ENCODE measurements at places on chromosomes 1 and 21.
A peak's percentile ranks its signal among the peaks of the same experiment; 100 is the strongest.

DNA sequence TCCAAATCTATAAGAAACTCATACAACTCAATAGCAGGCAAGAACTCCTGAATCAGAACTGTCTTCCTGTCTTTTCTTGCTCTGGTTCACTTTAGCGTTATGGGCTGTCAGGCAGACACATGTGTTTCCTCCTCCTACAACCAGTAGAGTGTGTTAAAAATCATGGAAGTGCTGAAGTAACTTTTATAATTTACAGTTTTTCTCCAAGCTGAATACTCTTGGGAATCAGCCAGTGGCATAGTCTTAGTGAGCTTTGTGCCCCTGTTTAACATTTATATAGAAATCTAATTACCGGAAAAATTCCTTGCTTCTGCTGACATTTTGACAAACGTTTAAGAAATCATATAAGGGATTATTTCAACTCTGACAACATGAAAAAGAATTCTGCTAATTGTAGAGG is 113.1 kb upstream of the RGS18 start:
- no peaks in the 10 kb centered on the region for H3K27me3 ChIP-seq
- no peak overlapping the region for H3K4me3 ChIP-seq
- no peak for DNase-seq
- H3K4me1 ChIP-seq: no peaks in the 10 kb centered on the region
- H3K27ac ChIP-seq: no peak overlapping the region

- H3K36me3 ChIP-seq: no peaks in the 10 kb centered on the region
- H3K4me3 ChIP-seq: no peak overlapping the region
- peaks cover 28% of the 10 kb centered on the region for H3K27me3 ChIP-seq
- no peaks in the 10 kb centered on the region for H3K4me1 ChIP-seq
- H3K27ac ChIP-seq: no peak overlapping the region
- no peak for DNase-seq
Measured at GRCh38 chr1:17273096-17273495, 24.2 kb downstream of the PADI3 start.

- no peaks in the 10 kb centered on the region for H3K27me3 ChIP-seq
- H3K4me1 ChIP-seq: peaks cover 16% of the 10 kb centered on the region
- no peak overlapping the region for H3K4me3 ChIP-seq
- H3K36me3 ChIP-seq: no peaks in the 10 kb centered on the region
Measured at GRCh38 chr1:8427986-8428385, 110.1 kb downstream of the SLC45A1 start.

DNA sequence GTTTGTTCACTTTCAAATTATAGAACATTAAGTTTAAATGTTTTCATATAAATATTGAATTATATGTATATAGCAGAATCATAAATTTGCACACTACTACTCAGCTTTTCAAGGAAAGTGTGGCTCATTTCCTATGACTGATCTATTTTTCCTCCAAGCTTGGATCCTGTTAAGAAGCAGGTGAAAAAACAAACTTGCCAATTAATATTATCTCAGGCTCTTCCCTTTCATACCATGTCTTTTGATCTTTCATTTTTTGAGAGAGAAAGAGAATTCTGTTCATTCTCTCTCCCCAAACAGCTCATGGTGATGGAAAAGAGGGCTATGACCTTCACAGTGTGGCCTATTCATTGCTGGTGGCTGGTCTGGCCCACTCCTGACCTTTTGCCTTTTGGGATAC is 43.7 kb downstream of the SEC16B start:
- no peak for DNase-seq
- H3K4me3 ChIP-seq: no peak overlapping the region
- H3K27ac ChIP-seq: no peak overlapping the region

- no peak overlapping the region for H3K27ac ChIP-seq
- no peaks in the 10 kb centered on the region for H3K36me3 ChIP-seq
- H3K27me3 ChIP-seq: no peaks in the 10 kb centered on the region
- no peak overlapping the region for H3K4me3 ChIP-seq
Measured at GRCh38 chr1:182128502-182128901, 67.0 kb upstream of the ZNF648 start.

DNA sequence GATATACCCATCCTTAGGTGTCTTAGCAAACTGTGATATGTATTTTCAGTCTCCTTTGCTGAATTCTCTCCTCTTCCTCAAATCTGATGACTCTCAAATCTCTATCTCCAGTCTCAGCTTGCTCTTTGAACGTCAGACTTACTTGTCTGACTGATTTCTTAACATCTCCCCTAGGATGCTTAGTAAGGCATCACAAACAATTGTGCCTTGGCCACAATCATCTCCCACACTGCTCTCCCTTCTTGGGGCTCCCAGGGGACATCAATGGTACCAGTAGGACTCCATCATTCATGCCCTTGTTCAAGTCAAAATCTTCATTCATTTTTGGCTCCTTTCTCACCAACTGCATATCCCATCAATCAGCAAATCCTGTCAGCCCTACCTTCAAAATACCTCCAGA is 42.0 kb downstream of the GNG12 start:
- H3K4me1 ChIP-seq: peaks cover 78% of the 10 kb centered on the region
- H3K4me3 ChIP-seq: no peak overlapping the region
- H3K27me3 ChIP-seq: no peaks in the 10 kb centered on the region
- DNase-seq: no peak

DNA sequence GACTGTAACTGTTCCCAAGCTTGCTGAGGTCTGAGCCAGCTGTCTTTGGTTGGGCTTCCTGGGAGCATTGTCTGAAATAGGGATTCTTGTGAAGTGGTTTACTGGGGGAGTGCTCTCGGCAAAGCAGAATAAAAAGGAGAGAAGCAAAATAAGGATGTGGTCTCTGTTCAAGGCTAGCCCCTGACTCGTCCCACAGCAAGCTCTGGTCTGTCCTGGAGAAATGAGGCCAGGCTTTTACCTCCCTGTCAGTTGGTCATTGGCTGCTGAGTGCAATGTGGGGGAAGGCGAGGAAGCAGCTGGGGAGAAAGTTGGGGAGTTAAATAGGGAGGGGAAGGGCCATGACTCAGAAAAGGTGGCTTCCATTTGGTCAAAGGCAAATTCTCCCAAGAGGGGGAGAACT is 303.9 kb upstream of the DUSP10 start:
- no peaks in the 10 kb centered on the region for H3K36me3 ChIP-seq
- H3K27ac ChIP-seq: no peak overlapping the region
- no peaks in the 10 kb centered on the region for H3K4me1 ChIP-seq
- no peak overlapping the region for H3K4me3 ChIP-seq
- DNase-seq: no peak
- no peaks in the 10 kb centered on the region for H3K27me3 ChIP-seq

- peak overlapping the region; percentile 32 for H3K27ac ChIP-seq
- DNase-seq: peak; percentile 24
- H3K27me3 ChIP-seq: no peaks in the 10 kb centered on the region
Measured at GRCh38 chr1:109304226-109304920, 2.4 kb downstream of the MYBPHL start.

GRCh38 chr1:66695116-66695515 is 57.1 kb upstream of the DYNLT5 start:
- no peaks in the 10 kb centered on the region for H3K4me1 ChIP-seq
- no peak overlapping the region for H3K4me3 ChIP-seq
- peaks cover 1% of the 10 kb centered on the region for H3K36me3 ChIP-seq

DNA sequence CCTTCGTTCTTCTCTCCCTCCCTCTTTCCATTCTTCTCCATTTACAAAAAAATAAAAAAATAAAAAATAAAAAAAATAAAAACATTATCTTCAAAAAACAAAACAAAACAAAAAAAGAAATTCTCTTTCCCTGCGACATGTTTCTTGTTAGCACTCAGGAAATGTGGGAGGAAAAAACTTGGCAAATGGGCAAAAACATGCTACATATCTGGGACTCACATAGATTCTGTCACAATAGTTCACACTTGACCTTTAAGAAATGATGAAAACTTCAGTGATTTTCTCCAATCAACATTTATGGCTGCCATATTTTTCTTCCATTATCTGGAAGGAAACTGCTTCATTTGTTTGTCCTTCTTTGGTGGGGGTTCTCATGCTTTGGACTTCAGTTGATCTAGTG is 109.3 kb downstream of the PRKAB2 start:
- H3K4me3 ChIP-seq: no peak overlapping the region
- peaks cover 7% of the 10 kb centered on the region for H3K27me3 ChIP-seq
- H3K27ac ChIP-seq: no peak overlapping the region

GRCh38 chr1:73593364-73593763 is 604.6 kb downstream of the LRRIQ3 start:
- H3K4me3 ChIP-seq: no peak overlapping the region
- DNase-seq: peak; percentile 50
- H3K27ac ChIP-seq: peak overlapping the region; percentile 78
- no peaks in the 10 kb centered on the region for H3K36me3 ChIP-seq
- H3K4me1 ChIP-seq: peaks cover 17% of the 10 kb centered on the region
- H3K27me3 ChIP-seq: no peaks in the 10 kb centered on the region

DNA sequence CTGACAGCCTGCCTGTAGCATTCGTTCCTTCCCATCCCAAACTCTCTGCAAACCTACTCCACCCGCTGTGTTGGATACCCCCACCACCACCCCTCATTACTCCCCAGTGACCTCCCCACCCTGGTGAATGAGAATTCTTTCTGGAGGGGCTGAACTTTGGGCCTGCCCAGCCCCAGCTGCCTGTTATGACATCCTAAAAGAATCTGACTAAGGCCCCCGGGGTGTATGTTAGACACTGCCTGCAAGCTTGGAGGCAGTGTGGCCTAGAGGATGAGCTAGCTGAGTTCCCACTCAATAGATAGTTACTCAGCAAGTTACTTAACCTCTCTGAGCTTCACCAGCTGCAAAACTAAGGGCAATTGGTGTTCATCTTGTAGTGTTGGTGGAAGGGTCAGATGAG is 110.2 kb upstream of the FGGY start:
- no peaks in the 10 kb centered on the region for H3K27me3 ChIP-seq
- no peaks in the 10 kb centered on the region for H3K4me1 ChIP-seq
- no peaks in the 10 kb centered on the region for H3K36me3 ChIP-seq
- no peak overlapping the region for H3K27ac ChIP-seq

DNA sequence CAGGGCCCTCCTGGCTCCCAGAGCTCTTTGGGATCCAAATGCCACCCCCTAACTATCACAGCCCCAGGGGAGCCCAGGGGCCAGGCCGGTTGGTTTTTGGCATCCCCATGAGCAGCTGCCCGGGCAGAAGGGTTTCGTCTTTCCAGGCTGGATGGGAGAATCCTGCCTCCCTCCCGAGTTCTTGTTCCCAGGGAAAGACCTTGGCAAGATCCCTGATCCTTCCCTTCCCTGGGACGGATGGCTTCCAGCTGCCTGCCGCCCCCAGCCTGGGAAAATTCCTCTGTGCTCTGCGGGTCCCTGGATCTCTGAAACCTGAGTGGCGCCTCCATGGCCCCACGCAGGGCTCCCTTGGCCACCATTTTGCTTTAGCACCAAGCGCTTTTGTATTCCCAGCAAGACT is 55.6 kb downstream of the TAS1R2 start:
- no peak for DNase-seq
- H3K27ac ChIP-seq: no peak overlapping the region
- peaks cover 68% of the 10 kb centered on the region for H3K27me3 ChIP-seq
- no peaks in the 10 kb centered on the region for H3K36me3 ChIP-seq
- H3K4me3 ChIP-seq: no peak overlapping the region

DNA sequence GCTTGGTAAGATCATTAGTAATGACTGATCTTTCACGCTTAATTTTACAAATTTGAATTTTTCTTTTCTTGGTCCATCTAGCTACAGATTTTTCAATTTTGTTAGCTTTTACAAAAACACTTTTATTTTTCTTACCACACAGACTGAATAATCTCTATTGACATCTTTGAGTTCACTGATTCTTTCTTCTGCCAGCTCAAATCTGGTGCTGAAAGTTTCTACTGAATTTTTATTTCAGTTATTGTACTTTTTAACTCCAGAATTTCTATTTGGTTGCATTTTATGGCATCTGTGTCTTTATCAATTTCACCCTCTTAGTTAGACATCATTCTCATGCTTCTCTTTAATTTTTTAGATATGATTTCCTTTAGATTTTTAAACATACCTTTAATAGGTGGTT is 584.7 kb downstream of the LMO4 start:
- H3K4me3 ChIP-seq: no peak overlapping the region
- H3K36me3 ChIP-seq: no peaks in the 10 kb centered on the region
- no peak for DNase-seq
- no peaks in the 10 kb centered on the region for H3K4me1 ChIP-seq
- no peaks in the 10 kb centered on the region for H3K27me3 ChIP-seq

DNA sequence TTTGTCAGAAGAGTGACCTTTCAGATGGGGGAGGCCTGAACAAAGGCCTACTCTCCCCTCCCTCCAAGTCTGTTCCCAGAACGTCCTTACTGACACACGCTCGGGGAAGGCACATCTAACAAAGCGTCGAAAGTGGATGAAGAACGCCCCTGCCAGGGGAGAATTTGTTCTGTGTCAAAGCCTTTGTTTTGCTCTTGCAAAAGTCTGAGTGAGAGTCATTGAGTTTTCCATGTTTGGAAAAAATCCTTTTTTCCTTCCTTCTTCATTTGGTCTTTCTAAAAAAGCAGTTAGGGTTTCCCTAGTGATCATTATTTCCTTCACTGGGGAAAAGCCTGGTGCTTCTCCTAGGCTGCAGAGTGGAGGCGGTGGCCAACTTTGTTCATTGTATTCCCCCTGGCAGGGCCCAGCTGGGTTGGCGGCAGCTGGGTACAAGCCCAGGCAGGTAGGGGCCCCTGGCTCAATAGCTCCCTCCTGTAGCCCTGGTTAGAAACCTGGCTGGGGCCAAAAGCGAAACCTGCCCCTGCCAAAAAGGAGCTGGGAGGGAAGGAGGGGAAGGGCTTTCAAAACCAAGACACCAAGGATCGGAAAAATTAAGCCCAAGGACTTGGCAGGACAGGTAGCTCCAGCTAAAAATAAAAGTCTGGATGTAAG is 81.1 kb downstream of the ITPKB start:
- no peaks in the 10 kb centered on the region for H3K36me3 ChIP-seq
- no peaks in the 10 kb centered on the region for H3K27me3 ChIP-seq
- H3K27ac ChIP-seq: peak overlapping the region; percentile 42
- DNase-seq: peak; percentile 80
- H3K4me1 ChIP-seq: peaks cover 95% of the 10 kb centered on the region

- H3K36me3 ChIP-seq: no peaks in the 10 kb centered on the region
- no peak overlapping the region for H3K27ac ChIP-seq
- no peak overlapping the region for H3K4me3 ChIP-seq
- peaks cover 4% of the 10 kb centered on the region for H3K27me3 ChIP-seq
- peaks cover 82% of the 10 kb centered on the region for H3K4me1 ChIP-seq
- DNase-seq: no peak
Measured at GRCh38 chr1:183810756-183811544, 6.0 kb downstream of the RGL1 start.

GRCh38 chr1:78640462-78640861 is 9.2 kb upstream of the IFI44 start:
- no peaks in the 10 kb centered on the region for H3K27me3 ChIP-seq
- no peaks in the 10 kb centered on the region for H3K4me1 ChIP-seq
- no peak overlapping the region for H3K27ac ChIP-seq
- DNase-seq: no peak
- no peaks in the 10 kb centered on the region for H3K36me3 ChIP-seq
